ENCODE measurements at places on chromosomes 4 and X.
A peak's percentile ranks its signal among the peaks of the same experiment; 100 is the strongest.

DNA sequence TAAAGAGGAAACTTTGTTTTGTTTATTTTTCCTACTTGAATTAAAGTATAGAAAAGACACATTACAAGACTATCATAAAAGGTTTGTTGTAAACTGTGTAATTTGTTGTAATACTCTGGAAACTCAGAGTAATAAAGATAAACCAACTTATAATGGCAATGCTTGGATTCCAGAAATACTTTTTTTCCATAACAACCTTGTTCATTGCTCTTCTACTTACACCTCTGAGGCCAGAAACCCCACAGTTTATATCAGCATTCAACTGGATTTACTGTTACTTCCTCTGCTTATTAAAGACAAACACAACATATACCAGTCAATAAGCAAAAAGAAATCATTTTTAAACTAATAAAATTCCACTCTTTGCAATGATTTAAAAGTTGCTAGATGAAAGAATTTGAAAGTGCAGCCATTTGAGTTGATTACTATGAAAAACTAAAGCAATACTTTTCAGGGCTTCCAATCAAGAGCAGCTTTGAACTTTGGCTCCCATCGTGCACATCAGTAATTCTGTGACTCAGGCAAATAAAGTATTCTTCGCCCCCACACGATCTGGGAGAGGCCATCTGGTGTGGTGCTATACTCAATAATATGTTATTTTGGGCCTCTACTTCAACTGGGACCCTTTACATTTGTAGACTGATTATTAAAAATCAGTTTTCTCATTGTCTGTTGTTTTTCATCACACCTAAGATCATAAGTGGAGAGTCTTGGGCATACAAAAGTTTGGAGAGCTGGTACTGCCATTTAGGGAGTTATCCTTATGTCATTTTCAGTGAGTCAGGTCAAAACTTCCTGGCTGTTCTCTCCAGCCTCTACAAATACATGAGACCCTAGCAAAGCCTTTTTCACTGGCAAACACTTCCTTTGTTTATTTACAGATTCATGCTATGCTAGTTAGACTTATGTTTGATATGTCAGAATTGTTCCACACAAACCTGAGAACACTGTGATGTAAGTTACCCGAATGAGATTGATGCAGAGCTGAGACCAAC is 20.5 kb downstream of the DDIT4L start:
- peak; percentile 31 for DNase-seq

GRCh38 chr4:53767482-53767881 is 176.2 kb upstream of the LNX1 start:
- peak; percentile 89 for DNase-seq

- DNase-seq: no peak
Observed at GRCh38 chr4:63218856-63219255, 1190.4 kb downstream of the TECRL start.

- no peak for DNase-seq
Observed at GRCh38 chrX:42694260-42694815, 83.6 kb downstream of the PPP1R2C start.

DNA sequence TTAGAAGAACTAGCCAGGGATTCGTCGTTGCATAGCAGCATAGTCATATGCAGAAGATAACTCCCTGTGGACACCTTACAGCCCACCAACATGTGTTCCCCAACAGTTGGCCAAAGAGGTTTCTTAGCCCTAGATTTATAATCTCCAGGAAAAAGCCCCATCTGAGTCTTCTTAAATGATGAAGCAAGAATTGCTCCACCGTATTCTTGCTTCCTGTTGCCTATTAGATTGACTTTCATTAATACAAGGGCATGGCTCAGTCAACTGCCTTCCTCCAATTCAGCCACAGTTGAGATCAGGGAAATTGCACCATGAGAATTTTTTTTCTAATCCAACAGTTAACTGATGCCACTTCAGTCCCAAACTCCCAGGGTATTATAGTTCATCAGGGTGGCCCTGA is 5.2 kb upstream of the AFF2 start:
- no peak for DNase-seq

GRCh38 chrX:96683997-96684338 is 674 bp upstream of the DIAPH2 start:
- no peak for DNase-seq

DNA sequence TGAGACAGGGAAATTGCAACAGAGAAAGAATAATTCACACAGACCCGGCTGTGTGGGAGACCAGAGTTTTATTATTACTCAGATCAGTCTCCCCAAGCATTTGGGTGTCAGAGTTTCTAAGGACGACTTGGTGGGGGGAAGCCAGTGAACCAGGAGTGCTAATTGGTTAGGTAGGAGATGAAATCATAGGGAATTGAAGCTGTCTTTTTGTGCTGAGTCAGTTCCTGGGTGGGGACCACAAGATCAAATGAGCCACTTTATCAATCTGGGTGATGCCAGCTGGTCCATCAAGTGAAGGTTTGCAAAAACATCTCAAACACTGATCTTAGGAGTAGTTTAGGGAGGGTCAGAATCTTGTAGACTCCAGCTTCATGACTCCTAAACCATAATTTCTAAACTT is 560.7 kb downstream of the ADGRL3 start:
- DNase-seq: no peak

DNA sequence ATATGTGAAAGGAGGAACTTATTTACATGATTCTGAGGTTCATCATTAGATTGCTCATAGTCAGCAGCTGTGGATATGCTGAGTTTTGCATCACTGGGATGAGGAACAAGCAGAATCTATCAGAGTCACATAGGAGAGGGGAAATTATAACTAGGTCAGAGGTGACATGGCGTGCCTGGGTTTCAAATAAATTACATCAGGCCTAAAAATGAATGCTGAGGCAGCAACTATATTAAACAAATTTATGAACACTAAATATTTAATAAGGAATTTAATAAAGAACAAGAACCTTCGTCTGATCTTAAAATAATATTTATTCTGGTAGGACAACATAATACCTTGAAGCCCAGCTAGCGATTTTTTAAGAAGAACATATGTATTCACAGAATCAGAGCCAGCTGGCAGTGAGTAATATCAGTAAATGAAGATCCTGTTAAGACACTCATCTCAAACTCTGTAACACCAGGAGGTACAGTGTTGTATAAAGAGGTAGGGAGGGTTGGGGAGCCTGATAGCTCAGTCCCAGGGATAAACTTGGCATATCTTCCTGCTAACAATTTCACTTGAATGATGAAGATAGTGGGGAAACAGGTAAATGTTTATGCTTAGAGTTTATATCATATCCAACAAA is 60.9 kb upstream of the HS3ST1 start:
- no peak for DNase-seq

- DNase-seq: peak; percentile 51
Observed at GRCh38 chr4:137674066-137674465, 141.8 kb upstream of the PCDH18 start.

GRCh38 chr4:141891260-141892120 is 255.1 kb downstream of the IL15 start:
- no peak for DNase-seq

DNA sequence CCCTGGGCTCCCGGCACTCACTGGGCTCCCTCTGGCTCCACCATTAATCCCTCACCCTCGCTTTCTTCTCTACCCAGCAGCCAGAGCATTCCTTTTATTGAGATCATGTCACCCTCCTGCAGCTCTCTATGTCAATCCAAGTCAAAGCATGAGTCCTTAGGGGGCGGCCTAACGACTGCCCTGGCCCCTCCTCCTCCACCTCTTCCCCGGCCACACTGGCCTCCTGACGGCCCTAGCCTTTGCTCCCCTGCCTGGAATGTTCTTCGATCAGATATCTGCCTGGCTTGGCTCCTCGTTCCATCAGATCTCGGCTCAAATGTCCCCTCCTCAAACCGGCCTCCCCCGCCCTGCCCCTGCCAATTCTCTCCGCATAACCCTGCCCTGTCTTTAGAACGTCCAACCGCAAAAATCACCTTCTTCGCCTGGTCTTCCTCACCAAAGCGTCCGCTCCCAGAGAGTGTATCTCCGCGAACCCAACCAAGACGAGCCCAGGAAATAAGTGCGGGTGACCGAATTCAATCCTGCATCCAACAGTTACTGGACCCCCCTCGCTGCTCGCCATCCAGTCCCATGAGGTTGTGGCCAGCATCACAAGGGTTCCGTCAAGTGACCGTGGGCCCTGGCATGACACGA is 722 bp upstream of the PNCK start:
- DNase-seq: no peak
